ENCODE measurements at places on chromosomes 13 and 19.

DNA sequence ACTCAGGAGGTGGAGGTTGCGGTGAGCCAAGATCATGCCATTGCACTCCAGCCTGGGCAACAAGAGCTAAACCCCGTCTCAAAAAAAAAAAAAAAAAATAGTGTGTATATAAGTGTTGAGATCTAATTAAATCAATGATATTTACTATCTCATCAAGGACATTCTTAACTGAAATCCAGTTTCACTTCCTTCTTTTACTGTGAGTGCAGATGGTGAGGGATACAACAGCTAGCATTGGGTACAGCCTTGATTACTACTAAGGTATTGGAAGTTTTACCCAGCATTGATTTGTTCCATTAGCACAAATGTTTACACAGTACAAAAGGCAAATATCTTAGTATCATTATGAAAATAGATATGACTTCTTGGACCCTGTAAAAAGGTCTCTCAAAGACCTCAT is 546.6 kb downstream of the KCTD12 start:
- no peak for DNase-seq

GRCh38 chr13:100532090-100532766 is 56.4 kb downstream of the GGACT start:
- DNase-seq = no peak

GRCh38 chr19:17328517-17329365 is 5.9 kb downstream of the ANO8 start:
- DNase-seq = no peak

- DNase-seq = no peak
Observed at GRCh38 chr19:45473682-45474605, 6.1 kb downstream of the FOSB start.

Measured in fibroblast of lung (primary cell).